ENCODE measurements at places on chromosomes 1 and 21.

DNA sequence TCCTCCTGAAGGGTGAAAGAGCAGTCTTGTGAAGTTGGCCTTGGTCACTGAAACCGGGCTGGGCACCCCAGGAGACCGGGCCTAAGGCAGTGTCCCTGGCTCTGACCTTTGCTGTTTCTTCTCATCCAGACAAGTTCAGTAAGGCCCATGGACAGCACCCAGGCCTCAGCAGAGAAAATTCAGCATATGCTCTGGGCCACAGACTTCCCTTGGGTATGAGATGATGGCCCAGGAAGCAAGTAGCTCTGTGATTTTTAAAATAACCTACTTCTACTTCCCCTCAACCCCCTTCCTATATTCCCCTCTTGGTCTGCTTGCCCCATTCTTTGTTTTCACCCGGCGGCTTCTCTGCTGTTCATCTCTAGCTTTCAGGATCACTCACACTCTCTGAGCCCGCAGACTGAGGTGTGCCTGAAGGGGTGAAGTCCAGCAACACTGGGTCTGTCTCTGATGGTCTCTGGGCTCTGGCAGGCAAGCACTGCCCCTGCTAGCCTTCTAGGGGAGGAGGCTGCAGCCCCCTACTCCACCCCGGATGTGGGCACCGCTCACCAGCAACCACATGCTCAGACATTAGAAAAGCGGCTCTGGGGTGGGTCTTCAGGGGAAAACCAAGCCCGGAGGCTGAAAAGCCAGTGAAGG lies 2.9 kb upstream of the GPR25 start:
- DNase-seq: no peak

- no peak for DNase-seq
Observed at GRCh38 chr1:185398022-185398421, 81.0 kb upstream of the IVNS1ABP start.

GRCh38 chr1:11741919-11742558 lies 6.1 kb downstream of the AGTRAP start:
- DNase-seq: no peak

- DNase-seq: no peak
Observed at GRCh38 chr1:8465013-8465412, 147.1 kb downstream of the SLC45A1 start.

DNA sequence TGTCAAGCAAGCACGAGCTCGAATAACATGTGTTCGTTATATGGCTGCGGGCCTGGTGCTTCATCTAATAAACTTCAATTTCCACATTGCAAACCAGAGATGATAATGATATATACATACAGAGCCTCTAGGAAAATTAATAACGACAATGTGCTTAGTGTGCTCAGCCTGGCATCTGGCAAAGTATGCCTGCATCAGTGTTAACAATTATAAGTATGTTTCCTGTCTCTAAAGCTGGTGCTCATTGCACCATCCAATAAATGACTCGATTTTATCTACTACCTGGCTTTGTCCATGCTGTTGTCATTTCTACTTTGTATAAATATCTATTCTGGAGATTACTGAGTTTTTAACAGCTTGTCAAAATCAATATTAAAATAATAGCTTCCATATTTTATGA lies 1402.6 kb downstream of the MRPL39 start:
- DNase-seq: no peak

GRCh38 chr1:183069562-183070216 lies 46.5 kb downstream of the LAMC1 start:
- DNase-seq: no peak

- no peak for DNase-seq
Observed at GRCh38 chr1:66768965-66769364, 16.7 kb downstream of the DYNLT5 start.

DNA sequence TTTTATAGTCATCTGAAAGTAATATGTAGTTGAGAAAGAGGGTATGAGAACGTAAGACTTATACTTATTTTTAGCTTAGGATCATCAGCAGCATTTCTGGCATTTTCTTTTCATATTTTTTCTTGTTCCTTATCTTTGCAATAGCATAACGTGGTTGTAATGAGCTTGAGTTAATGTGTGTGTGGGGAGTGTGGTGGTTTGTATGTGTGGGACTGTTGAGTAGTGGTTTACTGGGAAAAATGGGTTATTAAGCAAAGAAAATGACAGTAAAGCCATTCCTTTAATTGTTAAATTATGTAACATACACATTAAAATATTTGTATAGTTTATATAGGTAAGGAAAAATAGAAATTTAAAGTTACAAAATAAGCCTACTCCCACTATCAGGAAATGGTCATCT lies 15.2 kb downstream of the PIP5K1A start:
- DNase-seq: no peak
